GDM1 (cell line): ENCODE measurements at places on chromosomes 3 and 15.

- no peak for DNase-seq
Measured at GRCh38 chr3:52398670-52399081, 46.2 kb downstream of the SEMA3G start.

- DNase-seq, result no peak
Measured at GRCh38 chr3:10973046-10973595, 19.4 kb upstream of the SLC6A1 start.

- no peak for DNase-seq
Measured at GRCh38 chr3:4531478-4532025, 38.4 kb downstream of the ITPR1 start.

GRCh38 chr3:16061491-16061890 lies 113.0 kb upstream of the GALNT15 start:
- DNase-seq, result no peak

DNA sequence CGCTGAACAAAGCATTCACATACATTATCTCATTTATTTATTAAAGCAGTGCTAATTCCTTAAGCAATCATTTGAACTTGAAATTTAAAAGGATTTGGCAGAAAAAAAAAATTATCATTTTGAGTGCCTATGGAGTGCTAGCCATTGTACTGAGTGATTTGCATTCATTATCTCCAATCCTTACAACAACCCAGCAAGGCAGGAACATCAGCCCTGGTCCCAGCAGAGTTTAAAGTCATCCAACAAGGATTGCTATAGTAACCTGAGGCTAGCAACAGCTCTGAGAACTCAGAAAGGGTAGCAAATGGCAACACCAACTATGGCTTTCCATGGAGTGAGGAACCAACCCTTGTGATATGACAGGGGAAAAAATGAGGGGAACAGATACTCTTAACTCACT lies 237.6 kb upstream of the SETMAR start:
- no peak for DNase-seq
